Thyroid gland (tissue), 4 donors: ENCODE measurements at places on chromosomes 5 and 9. TPM values are rescaled to one million over a fixed set of nuclear protein-coding genes. Genes with fewer than 3 reads are reported as not detected.

Gene NR5A1
- not detected for total RNA-seq

Gene SHB
- total RNA-seq = 23.2 TPM

Gene SAXO1
- total RNA-seq = 0.54 TPM

DNA sequence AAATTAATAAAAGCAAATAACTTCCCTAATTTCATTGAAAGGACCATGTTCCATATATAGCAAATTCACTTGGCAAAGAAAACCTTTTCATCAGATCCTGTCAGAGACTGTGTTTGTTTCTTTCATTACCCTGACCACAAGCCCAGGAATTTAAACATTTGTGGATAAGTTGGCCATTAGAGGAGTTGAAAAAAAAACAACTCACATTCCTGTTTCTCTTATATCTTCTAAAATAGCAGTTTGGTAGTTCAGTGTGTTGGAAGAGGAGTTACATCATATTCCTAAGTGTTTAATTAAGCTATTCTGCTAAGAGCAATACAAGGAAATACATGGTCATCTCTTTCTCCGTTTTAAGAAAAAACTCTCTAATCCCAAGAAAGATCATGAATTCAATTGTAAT lies 505.6 kb downstream of the TLE1 start:
- no peak overlapping the region for H3K27ac ChIP-seq
- H3K36me3 ChIP-seq = no peaks in the 10 kb centered on the region
- H3K27me3 ChIP-seq = no peaks in the 10 kb centered on the region
- H3K4me1 ChIP-seq = no peaks in the 10 kb centered on the region

DNA sequence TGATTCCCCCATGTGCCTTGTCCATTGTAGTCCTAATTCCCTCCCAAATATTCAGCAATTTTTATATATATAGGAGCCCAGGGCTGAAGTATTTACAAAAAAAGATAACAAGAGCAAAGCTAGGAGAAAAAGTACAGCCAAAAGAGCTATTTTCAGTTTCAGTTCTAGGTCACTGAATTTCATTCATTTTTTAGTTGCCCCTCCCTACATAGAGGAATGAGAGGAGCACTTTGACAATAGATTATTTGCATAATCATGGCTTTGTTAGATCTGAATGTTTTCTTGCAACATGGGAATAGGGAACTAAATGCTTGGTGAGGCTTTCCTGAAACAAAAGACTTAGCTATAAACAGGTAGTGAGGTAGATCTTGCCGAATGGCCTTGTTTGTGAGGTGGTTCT lies 15.3 kb upstream of the F2RL2 start:
- H3K4me1 ChIP-seq = peaks cover 17% of the 10 kb centered on the region
- H3K27me3 ChIP-seq = no peaks in the 10 kb centered on the region
- H3K36me3 ChIP-seq = no peaks in the 10 kb centered on the region
